Dermis lymphatic vessel endothelial cell (primary cell): ENCODE measurements at places on chromosomes 3 and 15. TPM values are rescaled to one million over a fixed set of nuclear protein-coding genes. Genes with fewer than 3 reads are reported as not detected.

Gene CXCR6
- 0.09 TPM in 1 of 2 replicates, not detected in the other for total RNA-seq

Gene FANCD2OS
- total RNA-seq: not detected in 2 replicates

Gene ZIC4
- not detected in 2 replicates for total RNA-seq

Gene GOLGA6L9
- 0.43 and 1.4 TPM in 2 replicates for total RNA-seq

Gene UBE3A
- 49.6 and 50.0 TPM in 2 replicates for total RNA-seq

Gene IMPG2
- 0.65 and 0.69 TPM in 2 replicates for total RNA-seq

Gene PDZRN3
- total RNA-seq: under 0.01 and 0.11 TPM in 2 replicates

Gene POPDC2
- 0.17 and 0.33 TPM in 2 replicates for total RNA-seq

Gene STAC
- 0.22 and 0.52 TPM in 2 replicates for total RNA-seq

Gene SCG5
- total RNA-seq: 0.22 and 0.60 TPM in 2 replicates

Gene GOLGA8J
- 0.17 TPM in 1 of 2 replicates, not detected in the other for total RNA-seq

Gene PP2D1
- not detected in 2 replicates for total RNA-seq

Gene OR5K2
- total RNA-seq: not detected in 2 replicates

Gene CCDC9B
- 11.8 and 12.4 TPM in 2 replicates for total RNA-seq

Gene SERINC4
- total RNA-seq: 0.11 TPM in 1 of 2 replicates, not detected in the other

Gene CCR9
- total RNA-seq: not detected in 2 replicates

Gene CCR1
- not detected in 2 replicates for total RNA-seq

Gene FSD2
- not detected in 2 replicates for total RNA-seq

Gene CERS3
- not detected in 2 replicates for total RNA-seq

Gene A4GNT
- total RNA-seq: not detected in 2 replicates

Gene PSTPIP1
- total RNA-seq: not detected in 2 replicates

Gene CSPG5
- total RNA-seq: 0.11 and 0.26 TPM in 2 replicates

Gene CLEC3B
- 0.43 and 0.65 TPM in 2 replicates for total RNA-seq

Gene ABCC5
- total RNA-seq: 10.6 and 19.1 TPM in 2 replicates

Gene ROPN1B
- total RNA-seq: not detected in 2 replicates

Gene SLC22A13
- total RNA-seq: 0.09 and 0.11 TPM in 2 replicates

Gene SPINT1
- total RNA-seq: 0.33 and 0.34 TPM in 2 replicates

Gene MOBP
- under 0.01 TPM in 1 of 2 replicates, not detected in the other for total RNA-seq

Gene DUOXA2
- not detected in 2 replicates for total RNA-seq

Gene C3orf85
- total RNA-seq: not detected in 2 replicates

Gene GOLGA6L7
- total RNA-seq: not detected in 2 replicates
